ENCODE measurements at places on chromosomes 4 and X.

DNA sequence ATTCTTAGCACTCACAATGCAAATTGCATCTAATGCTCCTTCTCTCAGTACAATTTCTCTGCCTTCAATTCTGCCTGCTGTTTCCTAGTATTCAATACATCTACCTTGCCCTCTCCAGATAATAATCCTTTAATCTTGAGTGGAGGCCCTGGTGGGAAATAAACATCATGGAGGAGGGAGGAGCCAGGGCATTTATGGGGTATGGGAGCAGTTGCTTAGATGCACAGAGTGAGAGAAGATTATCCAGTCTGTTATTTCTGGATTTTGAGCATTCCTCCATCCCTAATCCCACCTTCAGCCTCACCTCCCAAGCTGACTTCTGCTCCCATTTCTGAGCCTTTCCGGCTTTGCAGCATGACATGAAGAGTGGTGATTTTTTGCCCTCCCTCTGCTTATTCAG is 127.9 kb upstream of the PPP3CA start:
- no peak for DNase-seq

- DNase-seq, result peak; percentile 31
Observed at GRCh38 chrX:102712981-102713625, 855 bp downstream of the GPRASP2 start.

DNA sequence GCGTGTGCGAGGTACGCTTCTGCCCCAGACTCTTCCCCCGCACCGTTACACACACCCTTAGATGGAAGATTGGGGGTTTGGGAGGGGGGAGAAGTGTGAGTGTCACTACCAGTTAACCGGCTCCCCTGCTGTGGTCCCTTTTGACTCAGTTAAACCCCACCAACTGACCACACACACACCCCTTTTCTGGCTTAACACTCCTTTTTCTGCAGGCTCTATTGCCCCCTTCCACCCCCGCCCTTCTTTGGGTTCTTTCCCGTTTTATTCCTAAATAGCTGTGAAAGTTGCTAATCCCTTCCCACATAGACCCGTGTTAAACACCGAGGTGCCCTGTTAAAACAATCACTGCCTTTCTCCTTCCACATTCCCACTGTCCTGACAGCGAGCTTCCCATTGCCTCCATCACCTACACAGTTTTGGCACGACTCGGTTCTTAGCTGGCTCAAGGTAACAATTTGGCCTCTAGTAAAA is 3.7 kb upstream of the NR3C2 start:
- no peak for DNase-seq

DNA sequence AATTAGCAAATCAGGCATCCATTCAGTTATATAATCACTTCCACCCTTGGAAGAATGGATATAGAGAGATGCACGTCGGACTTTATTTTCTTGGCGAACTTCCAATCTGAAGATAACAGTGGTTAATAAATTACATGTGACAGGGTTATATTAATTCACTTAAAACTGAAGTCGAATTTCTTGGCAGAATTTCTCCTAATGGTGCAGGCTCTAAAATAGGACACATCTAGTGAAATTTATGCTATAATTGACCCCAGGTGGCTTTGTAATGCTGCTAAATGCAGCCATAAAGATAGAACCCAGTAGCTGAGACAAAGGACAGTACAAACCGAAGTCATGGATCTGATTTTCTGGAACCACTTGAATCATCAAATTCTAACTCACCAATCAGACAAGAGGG is 20.8 kb upstream of the SLC10A4 start:
- DNase-seq, result no peak

DNA sequence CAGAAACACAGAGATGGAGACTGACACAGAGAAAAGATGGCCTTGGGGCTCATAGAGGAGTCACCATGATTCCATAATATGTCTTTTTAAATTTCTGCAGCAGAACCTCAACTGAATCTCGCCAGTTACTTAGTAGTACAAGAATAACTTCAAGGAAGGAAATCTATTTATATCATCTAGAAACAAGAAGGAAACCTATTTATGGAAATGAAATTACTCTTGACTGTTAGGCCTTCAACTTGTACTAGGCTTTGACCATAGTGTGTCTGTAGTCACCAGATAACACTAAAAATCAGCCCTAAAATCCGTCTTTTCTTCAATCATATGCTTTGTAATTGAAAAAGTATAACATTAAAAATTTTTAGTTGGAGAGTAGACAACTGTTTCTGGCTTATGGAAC is 740.4 kb downstream of the TRIML1 start:
- no peak for DNase-seq

DNA sequence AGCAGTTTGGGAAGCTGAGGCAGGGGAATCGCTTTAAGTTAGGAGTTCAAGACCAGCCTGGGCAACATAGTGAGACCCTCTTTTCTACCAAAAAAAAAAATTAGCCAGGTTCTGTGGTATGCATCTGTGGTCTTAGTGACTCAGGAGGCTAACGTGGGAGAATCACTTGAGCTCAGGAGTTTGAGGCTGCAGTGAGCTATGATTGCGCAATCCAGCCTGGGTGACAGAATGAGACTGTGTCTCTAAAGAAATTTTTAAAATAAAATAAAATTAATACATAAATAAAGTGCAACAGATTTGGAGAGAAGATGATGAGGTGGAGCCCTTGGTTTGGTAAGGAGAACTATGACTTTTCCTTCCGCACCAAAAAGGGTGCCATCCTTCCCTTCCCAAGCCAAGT is 436.9 kb downstream of the NLGN4X start:
- no peak for DNase-seq

GRCh38 chr4:102554482-102554881 is 53.3 kb downstream of the NFKB1 start:
- DNase-seq, result peak; percentile 36

DNA sequence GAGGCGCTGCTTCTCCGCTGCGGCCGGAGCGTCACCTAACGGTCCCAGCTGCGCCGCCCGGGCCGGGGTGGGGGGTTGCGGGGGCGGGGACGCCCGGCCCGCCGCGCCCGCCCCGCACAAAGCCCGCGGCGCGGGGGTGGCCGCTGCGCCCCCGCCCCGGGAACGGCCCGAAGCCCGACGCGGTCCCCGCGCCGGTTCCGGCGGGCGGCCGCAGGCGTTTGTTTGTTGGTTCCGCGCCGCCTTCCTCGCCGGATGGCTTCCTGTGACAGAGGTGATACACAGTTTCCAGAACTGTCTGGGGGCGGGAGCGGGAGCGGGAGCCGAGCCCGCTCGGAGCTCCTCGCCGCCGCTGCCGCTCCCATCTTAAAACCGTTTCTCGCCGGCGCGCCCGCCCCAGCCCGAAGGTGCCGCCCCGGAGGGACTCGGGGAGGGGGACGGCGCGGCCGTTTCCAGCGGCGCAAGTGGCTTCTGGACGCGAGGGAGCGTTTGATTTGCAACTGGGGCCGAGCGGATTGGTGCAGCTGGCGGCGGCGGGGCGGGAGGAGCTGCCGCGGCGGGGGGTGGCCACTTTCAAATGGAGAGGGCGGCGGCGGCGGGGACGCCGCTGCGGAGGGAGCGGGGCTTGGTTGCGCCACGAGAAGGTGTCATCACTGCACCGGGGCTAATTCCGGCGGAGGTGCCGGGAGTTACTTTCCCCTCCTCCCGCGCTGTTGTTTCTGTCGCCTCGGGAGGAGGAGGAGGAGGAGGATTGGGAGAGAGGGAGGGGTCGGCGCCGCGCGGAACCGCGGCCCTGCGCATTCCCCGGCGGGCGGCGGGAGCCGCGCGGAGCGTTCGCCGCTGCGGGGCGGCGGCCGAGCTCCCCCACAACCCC is 2.3 kb downstream of the JADE1 start:
- DNase-seq, result peak; percentile 79

DNA sequence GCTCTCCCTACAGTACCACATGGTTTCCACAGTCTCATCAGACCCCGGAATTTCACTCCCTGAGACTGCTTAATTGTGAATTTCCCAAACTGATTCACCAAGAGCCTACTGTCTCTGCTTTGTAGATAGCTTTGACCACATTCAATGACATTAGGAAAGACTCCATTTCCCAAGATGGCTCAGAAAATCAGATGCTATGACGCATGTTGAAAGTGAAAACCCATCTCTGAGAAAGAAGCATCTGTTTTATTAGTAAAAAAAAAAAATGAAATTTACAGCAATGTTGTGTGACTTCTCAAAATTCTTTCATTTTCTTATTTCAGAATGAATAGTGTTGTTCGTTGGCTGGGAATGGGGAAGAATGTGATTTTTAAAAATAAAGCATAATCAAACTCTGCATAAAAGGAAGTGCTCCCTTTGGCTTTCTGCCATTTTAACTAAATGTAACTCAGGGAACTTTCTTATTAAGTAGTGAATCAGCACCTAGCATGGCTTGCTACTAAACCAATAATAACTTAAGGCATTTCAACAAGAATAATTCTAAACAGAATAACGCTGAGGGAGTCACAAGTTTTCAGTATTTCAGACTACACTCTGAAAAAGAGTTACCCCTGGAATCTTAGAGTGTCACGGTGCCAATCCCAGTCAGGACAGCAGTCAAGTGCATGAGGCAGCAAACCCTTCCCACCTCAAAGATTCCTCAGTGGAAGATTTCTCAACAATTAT is 97.4 kb upstream of the MYOZ2 start:
- no peak for DNase-seq

- no peak for DNase-seq
Observed at GRCh38 chr4:113434247-113434587, 327.3 kb downstream of the CAMK2D start.

Data from NCI-H226 (cell line).